ENCODE measurements at places on chromosomes 7 and 10.

DNA sequence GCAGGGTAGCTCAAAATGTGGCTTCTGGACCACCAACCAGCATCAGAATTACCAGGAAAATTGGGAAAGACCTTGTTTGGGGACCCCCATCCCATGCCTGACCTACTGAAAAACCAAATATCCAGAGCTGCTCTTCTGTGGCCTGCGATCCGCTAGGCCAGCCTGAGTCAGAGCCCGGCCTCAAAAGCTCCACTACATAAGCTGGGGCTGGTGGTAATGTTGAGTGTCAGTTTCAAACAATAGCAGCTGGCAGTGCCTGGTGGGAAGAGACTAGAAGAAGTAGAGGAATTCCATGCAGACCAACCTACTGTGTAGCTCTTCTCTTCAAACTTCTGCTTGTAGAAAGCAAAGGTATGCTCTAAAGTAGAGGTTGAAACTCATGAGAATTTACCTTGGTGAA lies 52.0 kb downstream of the KLRG2 start:
- no peak for DNase-seq

GRCh38 chr10:78920011-78920410 lies 148.8 kb upstream of the ZMIZ1 start:
- no peak for DNase-seq

- DNase-seq, result no peak
Measured at GRCh38 chr7:44568771-44569560, 4.7 kb downstream of the DDX56 start.

DNA sequence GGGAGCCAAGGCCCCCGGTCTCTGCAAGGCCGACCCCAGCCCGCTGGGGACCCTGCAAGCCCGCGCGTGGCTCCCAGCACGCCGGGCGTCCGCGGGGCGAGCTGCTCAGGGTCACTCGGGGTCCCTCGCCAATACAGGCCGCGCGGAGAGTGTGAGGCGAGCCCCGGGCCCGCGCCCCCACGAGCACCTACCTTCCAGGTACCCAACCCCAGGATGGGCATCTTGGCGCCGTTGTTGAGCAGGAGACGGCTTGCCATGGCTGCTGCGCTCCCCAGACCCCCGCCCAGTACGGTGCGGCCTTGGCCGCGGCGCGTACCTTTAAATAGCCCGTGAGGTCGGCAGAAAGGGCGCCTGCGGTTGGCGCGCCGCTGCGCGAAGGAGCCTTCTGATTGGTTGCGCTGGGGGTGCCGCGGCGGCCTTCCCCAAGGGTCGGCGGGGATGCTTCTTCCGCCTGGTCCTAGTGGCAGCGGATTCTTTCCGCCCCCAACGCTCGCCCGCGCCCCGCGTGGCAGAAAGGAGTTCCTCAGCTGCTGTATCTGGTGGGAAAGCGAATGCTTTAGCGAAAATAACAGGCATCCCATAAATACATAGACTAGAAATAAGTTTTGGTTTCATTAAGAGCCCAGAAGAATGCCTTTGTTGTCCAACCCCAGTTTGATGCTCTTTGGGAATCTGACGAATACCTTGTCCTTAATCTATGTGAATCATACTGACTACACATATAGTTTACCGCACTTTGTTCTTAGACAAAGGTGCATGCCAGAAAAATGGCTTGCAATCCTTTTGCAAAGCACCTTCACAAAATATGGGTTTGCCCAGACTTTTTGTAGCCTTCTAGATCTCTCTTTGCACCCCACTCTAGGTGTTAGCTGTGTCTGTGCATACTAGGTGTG lies at the start of gene AKR1B1:
Gene AKR1B1, minus strand, starts transcription at position 295 of the 893 bp plus-strand sequence. Its CDS starts 38 bp downstream, at position 257.
- DNase-seq, result peak; percentile 17

DNA sequence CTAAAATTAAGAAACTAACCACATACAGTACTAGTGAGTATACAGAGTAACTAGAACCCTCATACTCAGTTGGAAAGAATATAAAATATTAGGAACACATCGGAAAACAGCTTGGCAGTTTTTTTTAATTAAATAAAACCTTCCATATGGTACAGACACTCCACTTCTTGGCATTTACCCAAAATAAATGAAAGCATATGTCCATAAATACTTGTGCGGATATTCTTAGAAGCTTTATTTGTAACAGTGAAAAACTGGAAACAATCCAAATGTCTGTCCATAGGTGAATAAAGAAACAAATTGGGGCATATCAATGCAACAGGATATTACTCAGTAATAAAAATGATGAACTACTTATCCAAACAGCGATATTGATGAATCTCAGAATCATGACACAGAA lies 410.0 kb downstream of the HTR7 start:
- DNase-seq, result no peak

GRCh38 chr7:26696978-26697377 lies 167.4 kb downstream of the SKAP2 start:
- DNase-seq, result no peak

- no peak for DNase-seq
Measured at GRCh38 chr7:90624225-90624911, 28.2 kb downstream of the CDK14 start.

DNA sequence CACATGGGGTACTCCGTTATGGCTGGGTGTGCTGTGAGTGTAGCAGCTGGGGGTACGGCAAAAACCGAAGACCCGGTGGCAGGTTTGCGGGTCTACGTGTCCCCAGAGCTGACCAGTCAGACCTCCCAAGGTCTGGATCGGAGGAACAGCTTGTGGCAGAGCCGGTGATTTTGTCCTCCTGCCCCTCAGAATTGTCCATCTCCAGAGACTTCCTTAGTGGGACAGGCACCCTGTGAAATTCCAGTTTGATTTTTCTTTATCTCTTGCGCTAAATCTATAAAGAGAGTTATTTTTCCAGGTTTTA lies 1.0 kb downstream of the EIF3B start:
- DNase-seq, result no peak

DNA sequence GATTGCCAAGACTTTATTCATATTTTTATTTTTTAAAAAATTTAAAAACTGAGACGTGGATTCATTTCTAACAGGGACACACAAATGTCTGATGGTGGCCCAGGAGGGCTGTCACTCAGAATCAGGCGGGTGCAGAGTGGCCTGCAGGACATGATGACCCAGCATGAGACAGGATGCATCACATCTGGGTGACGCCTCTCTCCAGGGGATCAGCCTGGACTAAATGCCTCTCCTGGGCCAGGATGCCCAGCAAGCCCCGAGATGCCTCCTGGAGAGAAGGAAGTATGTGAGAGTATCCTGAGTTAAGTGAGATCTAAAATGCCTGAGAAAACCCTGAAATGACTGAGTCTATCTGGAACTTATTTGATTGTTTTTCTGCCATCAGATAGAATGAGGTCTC lies 16.9 kb upstream of the MTURN start:
- DNase-seq, result no peak

GRCh38 chr7:106022193-106022821 lies 59.2 kb downstream of the CDHR3 start:
- DNase-seq, result no peak

- DNase-seq, result no peak
Measured at GRCh38 chr10:12795315-12796110, 206.0 kb downstream of the CCDC3 start.

DNA sequence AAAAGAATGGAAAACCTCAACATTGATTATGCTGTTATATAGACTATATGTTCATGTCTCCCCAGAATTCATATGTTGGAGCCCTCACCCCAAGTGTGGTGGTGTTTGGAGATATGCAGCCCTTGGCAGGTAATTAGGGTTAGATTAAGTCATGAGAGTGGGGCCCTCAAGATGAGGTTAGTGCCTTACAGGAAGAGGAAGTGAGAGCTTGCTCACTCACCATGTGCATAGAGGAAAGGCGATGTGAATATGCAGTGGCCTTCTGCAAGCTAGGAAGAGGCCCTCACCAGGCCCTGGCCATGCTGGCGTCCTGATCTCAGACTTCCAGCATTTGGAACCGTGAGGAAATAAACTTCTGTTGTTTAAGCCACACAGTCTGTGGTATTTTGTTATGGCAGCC lies 14.8 kb downstream of the ZNF33A start:
- peak; percentile 8 for DNase-seq

DNA sequence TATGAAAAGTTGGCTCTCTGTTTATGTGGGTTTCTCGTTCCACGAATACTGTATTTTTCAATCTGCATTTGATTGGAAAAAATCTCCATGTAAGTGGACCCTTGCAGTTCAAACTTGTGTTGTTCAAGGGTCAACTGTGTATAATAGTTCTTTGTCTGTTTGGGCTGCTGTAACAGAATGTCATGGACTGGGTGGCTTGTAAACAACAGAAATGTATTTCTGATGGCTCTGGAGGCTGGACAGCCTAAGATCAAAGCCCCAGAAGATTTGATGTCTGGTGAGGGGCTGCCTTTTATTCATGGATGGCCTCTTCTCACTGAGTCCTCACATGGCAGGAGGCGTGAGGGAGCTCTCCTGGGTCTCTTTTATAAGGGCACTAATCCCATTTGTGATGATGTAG lies 36.2 kb downstream of the INPP5F start:
- DNase-seq, result no peak

DNA sequence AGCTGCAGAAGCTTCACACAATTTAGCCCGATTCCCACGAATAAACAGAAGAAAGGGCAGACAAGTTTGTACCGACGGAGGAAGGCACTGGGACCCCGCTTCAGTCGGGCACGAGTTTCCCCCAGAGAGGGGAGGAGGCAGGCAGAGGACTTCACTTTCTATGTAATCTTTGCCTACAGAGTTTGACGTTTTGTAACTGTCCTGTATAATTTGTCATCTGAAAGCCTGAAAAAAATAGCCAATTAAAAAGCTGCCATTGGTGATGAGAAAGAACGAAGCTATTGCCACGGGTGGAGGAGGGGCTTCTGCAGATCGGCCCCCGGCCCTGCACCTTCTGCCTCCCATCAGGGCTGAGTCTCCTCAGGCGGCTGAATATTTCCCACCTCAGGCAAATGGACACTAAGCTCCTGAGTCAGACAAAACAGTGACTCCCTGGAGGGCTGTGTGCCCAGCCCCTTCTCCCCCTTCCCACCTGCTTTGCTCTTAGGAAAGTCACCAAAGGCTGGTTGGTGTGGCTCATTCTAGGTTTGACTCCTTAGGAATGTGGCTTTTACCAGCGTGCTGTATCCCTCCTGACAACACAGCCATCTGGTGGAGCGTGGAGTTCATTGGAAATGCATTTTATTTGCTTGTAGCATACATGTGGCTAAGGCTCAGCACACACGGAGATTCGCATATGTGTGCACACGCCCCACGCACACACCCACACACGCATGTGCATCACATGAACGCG lies 117.4 kb downstream of the VIPR2 start:
- no peak for DNase-seq

DNA sequence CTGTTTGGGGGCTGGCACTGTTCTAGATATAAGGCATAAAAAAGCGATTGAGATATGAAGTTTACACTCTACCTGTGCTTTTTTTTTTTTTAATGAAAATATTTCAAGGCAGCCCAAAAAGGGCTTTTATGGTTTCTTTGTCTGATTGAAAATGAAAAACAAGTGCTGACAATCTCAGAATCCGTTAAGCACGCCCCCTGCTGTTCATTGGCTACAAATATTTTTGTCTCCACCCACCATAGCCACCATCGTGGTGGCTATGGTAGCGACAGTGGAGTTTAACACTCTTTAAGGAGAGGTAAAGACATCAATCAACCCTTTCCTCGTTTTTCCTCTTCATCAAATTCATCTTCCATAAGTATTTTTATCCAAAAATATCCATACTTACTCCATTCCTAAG lies 94.2 kb downstream of the CD36 start:
- DNase-seq, result no peak

- no peak for DNase-seq
Measured at GRCh38 chr10:5779730-5780129, 33.5 kb downstream of the GDI2 start.

GRCh38 chr10:70607936-70608335 lies 5.4 kb upstream of the PRF1 start:
- DNase-seq, result no peak

GRCh38 chr7:157520249-157520648 lies 183.4 kb downstream of the DNAJB6 start:
- no peak for DNase-seq

- DNase-seq, result peak; percentile 44
Measured at GRCh38 chr10:34430685-34431084, 384.4 kb downstream of the PARD3 start.

DNA sequence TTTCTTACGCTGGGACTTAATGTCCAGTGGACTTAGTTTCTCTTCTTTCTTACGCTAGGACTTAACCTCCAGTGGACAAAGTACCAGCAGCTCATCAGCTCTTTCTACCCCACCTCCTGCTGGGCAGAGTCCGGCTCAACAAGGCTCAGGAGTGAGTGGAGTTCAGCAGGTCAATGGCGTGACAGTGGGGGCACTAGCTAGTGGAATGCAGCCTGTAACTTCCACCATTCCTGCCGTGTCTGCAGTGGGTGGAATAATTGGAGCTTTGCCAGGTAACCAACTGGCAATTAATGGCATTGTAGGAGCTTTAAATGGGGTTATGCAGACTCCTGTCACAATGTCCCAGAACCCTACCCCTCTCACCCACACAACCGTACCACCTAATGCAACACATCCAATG lies 199.7 kb downstream of the MLLT10 start:
- no peak for DNase-seq

GRCh38 chr10:119373294-119374102 lies 166.1 kb downstream of the GRK5 start:
- no peak for DNase-seq

- DNase-seq, result no peak
Measured at GRCh38 chr10:78912361-78913218, 156.2 kb upstream of the ZMIZ1 start.

DNA sequence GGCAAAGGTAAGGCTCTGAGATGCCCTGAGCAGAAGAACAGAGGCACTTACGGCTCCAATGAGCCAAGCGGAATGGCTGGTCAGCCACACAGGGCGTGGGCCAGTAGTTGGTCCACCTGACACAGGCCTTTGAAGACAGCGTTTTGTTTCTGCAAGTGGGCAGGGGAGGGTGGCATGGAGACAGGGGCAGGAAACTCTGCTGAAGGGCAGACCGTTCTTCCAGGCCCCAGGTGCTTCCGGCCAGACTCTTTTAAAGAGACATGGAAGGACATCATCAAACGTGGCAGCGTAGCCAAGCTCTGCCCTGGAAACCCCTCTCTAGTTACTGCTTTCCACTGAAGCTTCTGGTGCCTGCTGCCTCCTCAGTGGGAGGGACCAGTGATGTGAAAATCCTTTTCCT lies 77.5 kb upstream of the KMT2E start:
- DNase-seq, result no peak

DNA sequence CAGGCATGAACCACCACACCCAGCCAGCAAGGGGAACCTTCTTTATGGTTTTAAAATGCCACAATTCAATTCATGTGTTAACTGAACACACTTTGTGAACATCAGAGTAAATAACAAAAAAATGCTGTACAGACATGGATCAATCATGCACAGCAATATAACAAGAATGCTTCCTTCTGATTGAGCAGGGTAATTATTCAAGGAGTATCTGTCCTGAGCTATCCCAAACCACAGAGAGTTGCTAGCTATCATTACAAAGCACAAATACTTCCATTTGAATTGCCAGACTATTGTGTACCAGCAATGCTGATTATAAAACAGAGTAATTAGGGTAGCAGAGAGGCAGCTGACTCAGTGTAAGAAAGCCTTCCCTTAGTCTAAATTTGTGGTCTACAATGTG lies 11.3 kb upstream of the RHOBTB1 start:
- DNase-seq, result no peak

- no peak for DNase-seq
Measured at GRCh38 chr7:153627323-153627722, 424.9 kb upstream of the DPP6 start.

- DNase-seq, result no peak
Measured at GRCh38 chr10:17383801-17384555, 70.4 kb downstream of the ST8SIA6 start.

GRCh38 chr10:132397036-132397541 lies at the start of gene PWWP2B:
PWWP2B (plus strand) TSS chr10:132397200; CDS start chr10:132397227, 27 bp downstream.
- no peak for DNase-seq

GRCh38 chr10:16182688-16183087 lies 254.1 kb upstream of the PTER start:
- no peak for DNase-seq

Data from AML-193 (cell line).